ENCODE measurements at places on chromosomes 2 and 18.

DNA sequence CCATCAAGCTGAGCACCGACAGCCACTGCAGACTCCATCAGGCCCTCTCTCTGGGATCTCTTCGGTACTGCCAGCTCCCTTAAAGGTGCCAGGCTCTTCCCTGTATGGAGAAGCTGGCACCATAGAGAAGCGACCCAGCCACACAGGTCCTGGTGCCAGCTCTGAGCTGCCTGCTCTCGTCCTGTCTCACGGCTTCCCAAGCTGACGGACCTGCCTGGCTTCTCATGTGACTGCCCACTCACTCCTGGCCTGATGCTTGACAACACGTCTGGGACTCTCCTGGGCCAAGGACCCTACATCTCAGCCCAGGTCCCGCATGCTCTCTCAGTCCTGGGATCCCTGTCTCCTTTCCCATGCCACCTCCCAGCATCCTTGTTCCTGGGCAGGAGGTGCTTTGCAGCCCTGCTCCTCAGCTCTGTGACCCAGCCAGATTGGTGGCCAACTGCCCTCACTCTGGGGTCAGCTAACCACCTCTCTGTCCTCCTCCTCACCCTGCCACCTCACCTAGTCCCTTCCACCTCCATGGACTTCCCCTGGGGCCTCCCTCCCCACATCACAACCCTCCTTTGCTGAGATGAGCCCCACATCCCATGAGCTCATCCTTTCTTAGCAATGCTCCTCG, 12.5 kb upstream of the ATOH8 start:
- no peak for DNase-seq

- DNase-seq: no peak
Observed at GRCh38 chr2:195505701-195506100, 151.3 kb upstream of the SLC39A10 start.

GRCh38 chr2:234564699-234565098, 67.8 kb upstream of the ARL4C start:
- DNase-seq: no peak

- no peak for DNase-seq
Observed at GRCh38 chr2:20333738-20334137, 16.9 kb downstream of the PUM2 start.

DNA sequence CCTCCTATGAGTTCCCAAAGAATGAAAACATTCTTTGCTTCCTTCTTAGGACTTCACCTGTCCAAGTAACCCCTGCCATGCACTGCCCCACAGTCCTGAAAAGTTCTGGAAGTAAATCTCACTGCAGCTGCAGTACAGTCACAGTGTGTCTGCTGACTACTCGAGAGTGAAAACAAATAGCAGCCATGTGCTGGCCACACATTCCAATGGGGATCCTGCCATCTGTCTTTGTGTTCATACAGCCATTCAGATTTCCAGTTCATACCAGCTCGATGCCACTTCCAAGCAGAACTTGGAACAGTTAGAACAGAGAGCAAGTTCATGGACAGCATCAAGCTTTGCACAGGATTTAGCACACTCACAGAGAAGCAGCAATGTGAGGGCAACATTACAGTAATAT, 629.9 kb upstream of the ACVR2A start:
- DNase-seq: no peak

GRCh38 chr2:43111788-43112554, 114.4 kb downstream of the ZFP36L2 start:
- DNase-seq: no peak

DNA sequence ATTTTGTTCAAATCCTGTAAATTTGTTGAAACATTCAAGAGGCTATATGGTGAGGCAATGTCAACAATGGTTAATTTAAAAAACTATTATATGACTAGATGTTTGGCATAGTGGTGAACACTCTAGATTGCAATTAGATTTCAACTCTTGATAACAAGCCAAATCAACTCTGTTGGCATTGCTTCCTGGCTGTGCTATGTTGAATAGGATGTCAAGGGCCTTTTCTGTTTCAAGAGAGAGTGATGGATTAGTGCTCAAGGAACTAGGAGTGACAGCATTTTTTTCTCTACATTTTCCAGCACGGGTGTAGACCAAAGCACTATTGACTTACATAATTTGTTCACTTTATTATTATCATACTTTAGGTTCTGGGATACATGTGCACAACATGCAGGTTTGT, 172.4 kb upstream of the KCNH7 start:
- DNase-seq: no peak

- DNase-seq: no peak
Observed at GRCh38 chr2:68565858-68566257, 77.5 kb upstream of the PROKR1 start.
